NAMALWA (cell line): ENCODE measurements at places on chromosomes 5 and 9.

GRCh38 chr5:1521671-1522600 lies 1.8 kb downstream of the LPCAT1 start:
- no peak for DNase-seq

DNA sequence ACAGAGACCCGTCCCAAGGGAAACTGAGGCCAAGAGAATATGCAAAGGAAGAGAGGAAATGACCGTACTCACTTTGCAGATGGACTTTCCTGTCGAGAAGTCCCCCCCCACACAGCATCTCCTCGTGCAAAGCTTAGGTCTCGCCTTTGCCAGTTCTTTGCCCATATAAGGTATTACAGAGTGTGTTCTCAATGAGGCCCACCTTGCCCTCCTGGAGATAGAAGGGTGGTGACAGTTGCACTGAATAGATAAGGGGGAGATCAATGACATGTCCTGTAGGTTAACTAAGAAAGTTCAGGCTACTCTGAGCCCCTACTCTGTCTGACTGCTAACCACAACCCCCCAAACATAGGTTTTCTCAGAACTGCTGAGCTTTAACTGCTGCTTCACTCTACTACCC lies 68.2 kb upstream of the SPTLC1 start:
- DNase-seq = no peak

GRCh38 chr9:112361601-112362000 lies 18.3 kb upstream of the HSDL2 start:
- peak; percentile 74 for DNase-seq

DNA sequence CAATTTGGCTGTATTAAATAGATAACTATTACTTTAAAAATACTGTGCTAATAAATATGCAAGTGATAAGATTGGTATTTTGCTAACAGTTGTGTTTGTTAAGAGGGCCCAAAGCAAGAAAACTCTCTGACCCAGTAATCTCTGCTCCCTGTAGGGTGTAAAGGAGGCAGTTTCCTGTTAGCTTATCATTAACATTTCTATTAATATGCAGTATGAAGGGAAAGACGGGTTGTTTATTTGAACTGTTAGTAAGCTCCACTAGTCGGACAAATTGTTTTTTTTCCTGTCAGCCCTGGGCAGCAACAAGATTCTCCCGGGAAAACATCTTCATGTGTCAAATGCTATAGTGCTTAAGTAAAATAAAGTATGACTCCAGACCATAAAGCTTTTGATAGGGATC lies 35.6 kb downstream of the ERP44 start:
- no peak for DNase-seq

- DNase-seq = no peak
Observed at GRCh38 chr9:36053971-36054370, 17.3 kb downstream of the RECK start.

DNA sequence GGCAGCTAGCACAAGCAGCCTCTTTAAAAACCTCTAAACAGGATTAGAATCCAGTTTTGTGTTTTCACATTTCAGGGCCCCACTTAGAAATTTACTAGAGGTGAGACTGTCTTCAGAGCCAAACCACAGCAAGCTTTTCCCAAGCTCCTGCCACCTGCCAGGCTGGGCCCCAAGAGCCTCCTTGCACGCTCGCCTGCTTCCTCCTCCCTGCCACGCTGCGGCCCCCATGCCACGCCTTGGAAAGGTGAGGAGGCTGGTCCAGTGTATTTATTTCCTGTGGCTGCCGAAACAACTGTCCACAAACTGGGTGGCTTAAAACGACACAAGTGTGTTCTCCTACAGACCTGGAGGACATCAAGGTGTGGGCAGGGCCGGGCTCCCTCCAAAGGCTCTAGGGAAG lies 43.4 kb downstream of the NKX2-5 start:
- no peak for DNase-seq

DNA sequence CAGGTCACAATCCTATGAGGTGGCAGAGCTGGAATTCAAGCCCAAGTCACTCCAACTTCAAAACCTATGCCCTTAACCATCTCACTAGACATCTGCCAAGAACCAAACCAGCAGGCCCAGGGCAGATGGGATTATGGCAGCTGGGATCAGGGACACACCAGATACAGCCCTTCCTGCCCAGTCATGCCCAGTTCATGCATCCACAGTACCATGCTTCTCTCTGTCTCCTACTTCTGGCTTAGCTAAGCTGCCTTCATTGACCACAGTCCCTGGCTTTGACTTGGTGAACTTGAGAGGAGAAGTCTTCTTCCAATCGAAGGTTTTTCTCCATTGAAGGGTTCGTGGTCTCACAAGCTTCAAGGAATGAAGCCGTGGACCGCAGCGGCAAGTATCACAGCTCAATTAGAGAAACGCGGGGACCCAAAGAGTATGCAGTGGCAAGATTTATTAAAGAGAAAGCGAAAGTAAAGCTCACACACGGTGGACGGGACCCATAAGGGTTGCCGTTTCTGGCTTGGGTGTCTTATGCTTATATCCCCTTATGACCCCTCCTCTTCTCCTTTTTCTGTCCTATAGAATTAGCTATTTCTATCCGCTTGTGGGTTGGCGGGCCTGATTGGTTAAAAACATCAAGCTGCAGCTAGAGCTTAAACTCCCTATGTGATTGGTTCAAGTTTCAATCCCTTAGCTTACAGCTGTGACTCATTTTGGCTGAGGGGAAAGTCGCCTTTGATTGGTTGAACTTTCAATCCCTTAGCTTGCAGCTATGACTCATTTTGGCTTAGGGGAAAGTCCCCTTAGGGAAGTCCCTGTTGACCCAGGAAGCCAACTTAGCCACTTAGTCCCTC lies 101.2 kb downstream of the TRIM36 start:
- DNase-seq = peak; percentile 23

DNA sequence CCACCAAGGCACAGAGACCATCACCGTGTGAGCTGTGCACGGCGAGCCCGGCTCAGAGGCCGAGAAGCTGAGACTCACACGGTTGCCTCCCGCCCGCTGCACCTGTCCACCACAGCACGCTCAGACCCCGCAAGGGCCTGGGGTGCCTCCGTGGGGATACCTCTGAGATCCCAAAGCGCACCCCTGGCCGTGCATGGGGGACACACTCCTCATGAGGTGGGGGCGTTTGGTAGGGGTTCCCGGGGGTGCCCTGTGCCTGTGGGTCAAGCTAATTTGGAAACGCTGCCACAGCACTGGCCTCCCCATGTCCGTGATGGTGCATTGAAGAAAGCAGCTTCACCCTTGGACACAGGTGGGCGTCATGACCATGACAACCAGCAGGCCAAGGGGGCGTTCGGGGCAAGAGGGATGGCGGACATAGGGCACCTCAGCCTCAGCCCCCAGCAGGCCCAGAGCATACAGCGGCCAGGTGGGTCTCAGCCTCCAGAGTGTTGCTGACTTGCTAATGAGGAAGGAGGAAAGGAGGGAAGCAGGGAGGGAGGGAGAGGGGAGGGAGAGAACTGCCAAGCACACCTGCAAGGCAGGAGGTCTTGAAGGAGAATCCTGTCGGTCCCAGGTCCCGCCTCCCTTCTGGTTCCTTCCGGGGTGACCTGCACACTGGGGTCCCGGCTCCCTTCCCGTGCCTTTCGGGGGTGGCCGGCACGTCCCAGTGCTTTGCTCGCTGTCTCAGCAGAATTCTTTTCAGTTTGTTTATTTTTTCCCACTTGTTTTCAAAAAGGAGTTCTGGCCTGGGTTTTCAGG lies 34.7 kb downstream of the GLT6D1 start:
- DNase-seq = no peak

GRCh38 chr5:65125591-65126541 lies 355.9 kb downstream of the ADAMTS6 start:
- no peak for DNase-seq
